ENCODE measurements at places on chromosomes 12 and 14.

DNA sequence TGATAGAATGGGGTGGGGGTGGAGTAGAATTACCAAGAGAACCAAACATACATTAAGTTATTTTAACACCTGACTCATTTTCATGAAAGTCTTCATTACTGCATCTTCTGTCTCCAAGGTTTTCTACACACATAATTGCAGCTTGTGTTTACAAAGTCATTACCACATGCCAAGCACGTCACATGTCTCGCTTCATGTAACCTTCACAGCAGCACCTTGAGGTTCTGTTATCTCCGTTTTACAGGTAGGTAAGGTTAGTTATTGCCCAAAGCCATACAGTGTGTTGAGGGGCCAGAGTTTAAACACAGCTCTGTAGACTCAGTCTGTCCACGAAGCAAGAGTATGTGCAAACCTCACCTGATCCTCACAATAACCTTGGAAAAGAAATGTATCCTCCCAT is 64.3 kb upstream of the RBM19 start:
- no peak for DNase-seq

- DNase-seq, result no peak
Measured at GRCh38 chr12:94039914-94040313, 108.5 kb upstream of the PLXNC1 start.

GRCh38 chr12:57178213-57178612 is 30.8 kb upstream of the LRP1-AS start:
- no peak for DNase-seq

DNA sequence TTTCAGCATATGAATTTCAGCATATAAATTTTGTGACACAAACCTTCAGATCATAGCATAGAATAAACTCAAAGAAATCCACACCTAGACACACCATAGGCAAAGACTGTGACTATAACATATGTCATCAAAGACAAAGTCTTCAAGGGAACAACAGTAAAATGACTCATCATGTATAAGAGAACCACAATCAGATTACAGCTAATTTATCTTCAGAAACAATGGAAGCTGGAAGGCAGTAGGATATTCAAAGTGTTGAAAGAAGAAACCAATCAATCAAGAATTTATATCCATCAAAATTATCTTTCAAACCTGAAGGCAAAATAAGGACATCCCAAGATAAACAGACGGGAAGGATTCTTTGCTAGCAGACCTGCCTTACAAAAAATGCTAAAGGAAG is 29.0 kb downstream of the DLK1 start:
- DNase-seq, result no peak

GRCh38 chr14:44963044-44963528 is 1.1 kb downstream of the TOGARAM1 start:
- DNase-seq, result no peak

GRCh38 chr14:35215110-35215813 is 76.9 kb upstream of the PSMA6 start:
- DNase-seq, result no peak

GRCh38 chr12:62164036-62164435 is 96.2 kb upstream of the USP15 start:
- DNase-seq, result no peak

All from GDM1 (cell line).